ENCODE measurements at places on chromosomes 13 and 19.

DNA sequence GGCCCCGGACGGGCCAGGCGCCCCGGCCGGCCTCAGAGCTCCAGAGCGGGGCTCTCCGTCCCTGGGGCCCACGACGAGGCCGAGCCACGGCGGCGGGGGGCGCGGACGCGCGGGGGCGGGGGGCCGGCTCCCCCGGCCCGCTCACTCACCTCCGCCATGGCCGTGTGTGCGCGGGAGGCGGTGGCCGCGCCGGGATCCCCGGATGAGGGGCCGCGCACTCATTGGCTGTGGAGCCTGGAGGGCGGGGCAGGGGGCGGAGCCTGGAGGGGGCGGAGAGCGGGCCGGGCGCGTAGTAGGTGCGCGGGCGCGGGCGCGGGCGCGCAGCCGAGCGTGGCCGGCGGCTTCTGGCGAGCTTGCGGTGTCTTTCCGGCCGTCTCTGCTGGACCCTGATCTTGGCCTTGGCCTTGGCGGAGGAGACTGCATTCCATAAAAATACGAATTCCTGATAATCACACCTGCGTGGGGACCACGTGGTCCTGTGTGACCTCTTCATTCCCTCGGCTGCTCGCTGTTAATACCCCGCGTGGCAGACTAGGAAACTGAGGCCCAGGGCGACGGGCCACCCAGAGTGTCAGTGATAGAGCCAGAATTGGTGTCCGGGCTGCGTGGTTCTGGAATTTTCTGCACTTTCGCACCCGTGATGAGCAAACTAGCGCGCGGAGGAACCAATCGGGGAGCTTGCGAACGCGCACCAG lies at the start of gene MIER2:
TSS of gene MIER2 (minus strand) at position 172 of the 695 bp plus-strand sequence. CDS start at position 158, 14 bp downstream.
- peak; percentile 60 for DNase-seq

DNA sequence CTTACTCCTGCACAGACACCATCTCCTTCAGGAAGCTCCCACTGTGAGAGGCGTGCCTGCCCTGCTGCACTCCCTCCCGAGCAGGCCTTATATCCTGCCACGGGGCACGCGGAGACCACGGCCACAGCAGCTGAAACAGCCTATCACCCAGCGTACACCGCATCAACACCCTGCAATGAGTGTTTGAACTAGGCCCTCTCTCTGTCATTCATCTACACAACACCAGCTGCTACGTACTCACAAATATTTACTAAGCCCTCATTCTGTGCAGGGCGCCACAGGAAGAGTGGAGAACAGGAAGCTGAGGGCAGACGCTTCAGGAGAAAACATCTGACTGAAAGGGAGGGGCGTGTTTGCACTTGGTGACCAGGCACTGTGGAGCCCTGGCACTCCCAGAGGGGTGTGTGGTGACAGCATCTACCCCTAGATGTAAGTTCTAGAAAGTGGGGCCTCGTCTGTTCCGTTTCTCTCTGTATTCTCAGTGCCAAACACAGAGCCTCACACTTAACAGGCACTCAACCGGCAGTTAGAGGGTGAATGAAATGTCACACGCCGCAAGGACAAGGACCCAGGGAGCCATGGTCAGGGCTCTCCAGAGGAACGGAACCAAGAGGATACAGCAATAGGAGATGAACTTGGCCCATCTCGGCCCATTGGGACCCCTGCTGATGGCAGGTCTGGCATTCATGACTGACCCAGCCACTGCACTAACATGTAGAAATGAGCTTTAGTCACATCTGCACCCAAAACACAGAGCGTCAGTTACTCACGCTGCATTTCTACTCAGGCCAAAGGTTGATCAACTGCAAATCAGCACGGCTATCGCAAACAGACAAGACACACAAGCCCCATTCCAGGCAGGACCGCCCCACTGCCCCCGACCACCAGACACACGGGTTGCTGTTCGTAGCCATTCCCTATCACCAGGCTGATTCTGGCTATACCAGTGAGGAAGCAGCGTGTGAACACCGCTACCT lies 15.7 kb downstream of the RANBP3 start:
- no peak for DNase-seq

GRCh38 chr13:26222520-26223046 lies 469 bp upstream of the RNF6 start:
- no peak for DNase-seq

- no peak for DNase-seq
Measured at GRCh38 chr19:32876236-32876918, 6.8 kb upstream of the SLC7A9 start.

DNA sequence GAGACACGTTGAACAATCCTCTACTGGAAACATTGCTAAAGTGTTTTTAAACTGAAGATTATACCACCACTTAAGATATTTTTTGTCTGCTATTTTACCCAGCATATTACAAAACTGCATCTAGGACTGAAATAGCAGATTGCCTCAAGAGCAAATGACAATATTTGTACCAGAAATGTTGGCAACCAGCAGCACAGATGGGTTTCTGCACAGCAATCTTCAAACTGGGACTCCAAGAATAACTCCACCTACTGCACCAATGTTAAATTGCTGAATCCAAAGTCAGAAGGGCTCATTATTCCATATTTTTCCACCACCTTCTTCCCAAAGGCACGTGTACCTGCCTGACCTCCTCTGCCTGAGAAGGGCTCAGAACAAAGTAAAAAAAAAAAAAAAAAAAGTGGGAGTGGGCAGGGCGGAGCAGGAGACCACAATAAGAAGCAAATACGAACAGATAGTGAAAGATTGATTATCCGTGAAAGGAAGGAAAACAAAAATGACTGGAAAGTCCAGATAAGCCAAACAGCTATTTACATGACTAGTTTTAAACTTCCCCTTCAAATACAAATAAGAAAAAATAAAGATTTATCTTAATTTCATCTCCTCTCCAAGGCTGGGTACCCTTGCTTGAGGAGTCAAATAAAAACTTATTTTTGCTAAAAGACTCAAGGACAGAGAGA lies 79.4 kb downstream of the FOXO1 start:
- no peak for DNase-seq

DNA sequence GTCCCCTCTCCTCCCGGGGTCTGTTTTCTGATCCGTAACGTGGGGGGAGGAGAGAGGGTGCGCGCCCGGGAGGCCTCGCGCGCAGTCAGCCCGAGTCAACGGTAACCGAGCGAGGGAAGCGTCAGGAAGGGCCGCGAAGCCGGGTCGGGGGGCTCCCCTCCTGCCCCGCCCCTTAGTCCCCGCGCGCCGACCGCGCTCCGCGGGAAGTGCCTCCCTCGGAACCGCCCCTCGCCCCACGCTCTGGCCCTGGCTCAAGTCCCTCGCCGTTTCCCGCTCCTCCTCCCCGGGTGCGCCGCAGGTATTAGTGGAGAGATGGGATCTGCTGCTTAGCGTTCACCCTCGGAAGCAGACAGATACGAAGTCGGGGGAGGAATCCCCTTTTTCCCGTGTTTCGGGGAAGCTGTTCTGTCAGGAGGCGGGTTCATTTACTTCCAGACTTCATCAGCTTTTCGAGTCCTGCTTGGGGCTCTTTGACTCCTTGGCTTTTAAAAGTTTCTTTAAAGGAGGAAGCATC lies 770 bp downstream of the HNRNPM start:
- DNase-seq = no peak

- no peak for DNase-seq
Measured at GRCh38 chr19:51250786-51251467, at the start of gene SIGLECL1. SIGLECL1 (plus strand) TSS chr19:51251080; CDS start chr19:51264073, 12,993 bp downstream.

DNA sequence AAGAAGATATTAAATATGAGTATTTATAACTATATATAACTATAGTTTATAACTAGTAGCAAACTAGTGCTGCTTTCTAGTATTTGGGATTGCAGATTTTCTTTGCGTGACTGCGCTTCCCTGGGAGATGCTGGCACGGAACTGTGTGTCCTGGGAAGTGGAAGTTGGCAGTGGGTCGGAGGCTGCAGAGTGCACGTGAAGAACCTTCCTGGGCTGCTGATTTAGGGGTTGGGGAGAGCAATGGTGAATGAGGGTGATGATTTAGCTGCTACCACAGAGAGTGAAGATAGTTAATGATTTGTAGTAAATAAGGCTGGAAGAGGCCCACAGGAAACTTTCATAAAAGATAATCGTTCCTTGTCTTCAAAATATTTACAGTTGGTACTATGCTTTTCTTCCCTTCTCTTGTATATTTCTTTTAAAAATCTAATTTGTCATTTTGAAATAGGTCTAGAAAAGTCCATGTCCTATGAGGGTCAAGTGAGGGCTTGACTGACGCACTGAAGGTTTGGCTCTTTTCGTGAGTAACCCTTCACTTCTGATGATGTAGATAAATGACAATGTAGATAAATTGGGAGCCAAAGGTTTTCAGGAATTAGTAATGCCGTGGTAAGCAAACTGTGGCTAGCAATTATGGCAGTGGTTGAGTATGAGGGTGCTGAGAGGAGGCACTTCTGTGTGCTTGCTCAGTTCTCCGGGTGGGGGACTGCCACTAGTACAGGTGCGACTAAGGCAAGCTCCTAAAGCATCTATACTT lies 3.0 kb upstream of the NAA16 start:
- DNase-seq = no peak

DNA sequence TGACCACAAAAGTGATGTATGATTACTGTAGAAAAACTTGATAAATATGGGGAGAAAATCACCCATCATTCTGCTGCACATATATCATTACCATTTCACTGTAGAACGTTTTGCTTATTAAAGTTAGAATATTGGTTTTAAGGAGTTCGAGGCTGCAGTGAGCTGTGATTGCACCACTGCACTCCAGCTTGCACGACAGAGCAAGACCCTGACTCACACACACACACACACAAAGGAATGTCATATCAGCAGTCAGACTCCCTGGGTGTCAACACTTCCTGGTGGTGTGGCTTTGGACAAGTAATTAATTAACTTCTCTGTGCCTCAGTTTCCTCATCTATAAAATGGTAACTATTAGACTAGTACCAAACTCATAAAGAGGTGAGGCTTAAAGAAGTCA lies 11.3 kb upstream of the PNMA8A start:
- no peak for DNase-seq

DNA sequence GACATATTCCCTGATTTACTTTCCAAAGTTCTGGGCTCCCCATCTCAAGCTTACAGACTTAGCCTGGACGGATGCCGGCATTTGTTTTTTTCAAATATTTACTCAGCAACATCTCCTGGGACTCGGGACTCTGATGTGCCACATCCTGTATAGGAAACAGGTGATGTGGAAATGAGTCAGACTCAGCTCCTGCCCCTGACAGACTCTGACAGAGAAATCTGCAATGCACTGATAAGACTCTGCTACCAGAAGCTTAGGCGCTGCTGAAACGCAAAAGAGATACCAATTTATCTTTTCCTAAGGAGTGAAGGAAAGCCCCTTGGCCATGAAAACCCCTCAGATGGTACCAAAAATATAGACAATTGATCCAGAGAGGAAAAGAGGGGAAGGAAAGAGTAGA lies 16.2 kb downstream of the LAIR2 start:
- no peak for DNase-seq

GRCh38 chr13:24267274-24267673 lies 42.1 kb upstream of the C1QTNF9 start:
- DNase-seq = no peak

- DNase-seq = no peak
Measured at GRCh38 chr13:27151798-27152599, 19.6 kb downstream of the USP12 start.

DNA sequence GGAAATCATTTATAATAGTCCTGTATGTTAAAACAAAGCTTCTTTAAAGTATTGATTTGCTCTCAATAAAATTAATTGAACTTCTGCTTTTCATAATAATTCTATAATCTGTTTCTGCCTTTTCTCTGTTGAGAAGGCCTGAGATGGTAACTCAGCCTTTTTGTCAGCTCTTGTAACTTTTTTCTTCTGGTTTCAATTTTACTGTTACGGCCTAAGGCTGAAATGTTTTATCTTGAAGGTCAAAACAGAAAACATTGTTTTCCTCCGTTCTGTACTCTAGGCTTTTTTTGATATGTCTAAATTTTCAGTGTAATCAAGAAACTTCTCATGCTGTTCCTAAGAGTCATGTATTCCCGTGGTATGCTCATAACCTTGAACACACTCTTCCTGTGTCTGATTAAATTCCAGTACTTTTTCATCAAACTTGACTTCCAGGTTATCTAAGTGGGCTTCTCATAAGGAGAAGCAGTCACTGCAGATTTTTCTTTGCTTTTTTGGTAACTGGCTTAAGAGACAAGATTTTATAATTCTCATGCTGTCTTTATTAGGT lies 7.6 kb upstream of the NAXD start:
- DNase-seq = no peak

DNA sequence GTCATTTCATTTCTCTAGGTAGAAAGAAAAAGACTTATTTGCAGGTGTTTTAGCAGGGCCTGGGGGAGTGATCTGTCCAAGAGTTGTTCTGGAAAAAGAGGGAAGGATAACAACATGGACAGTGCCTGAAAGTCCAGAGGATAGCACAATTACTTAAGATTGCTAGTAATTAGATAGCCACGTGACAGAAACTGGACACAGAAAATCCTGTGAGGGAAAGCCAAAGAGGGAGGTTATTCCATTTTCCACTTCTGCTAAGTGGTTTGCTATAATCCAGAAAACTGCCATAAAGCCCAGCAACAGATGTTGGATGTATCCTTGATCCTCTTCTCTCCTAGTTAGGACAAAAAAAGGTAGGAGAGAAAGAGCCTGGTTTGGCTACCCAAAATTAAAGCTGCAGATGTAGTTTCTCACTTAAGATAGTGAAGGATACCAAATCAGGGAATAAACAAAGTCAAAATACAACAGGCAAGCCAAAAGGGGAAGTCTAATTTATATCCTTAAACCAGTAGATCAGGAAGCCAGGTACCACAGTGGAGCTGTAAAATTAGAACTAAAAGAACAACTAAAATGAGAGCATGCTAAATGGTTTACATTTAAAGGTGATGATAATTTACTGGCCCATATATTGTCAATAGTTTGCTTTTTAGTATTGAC lies 140.2 kb downstream of the VWA8 start:
- DNase-seq = no peak

DNA sequence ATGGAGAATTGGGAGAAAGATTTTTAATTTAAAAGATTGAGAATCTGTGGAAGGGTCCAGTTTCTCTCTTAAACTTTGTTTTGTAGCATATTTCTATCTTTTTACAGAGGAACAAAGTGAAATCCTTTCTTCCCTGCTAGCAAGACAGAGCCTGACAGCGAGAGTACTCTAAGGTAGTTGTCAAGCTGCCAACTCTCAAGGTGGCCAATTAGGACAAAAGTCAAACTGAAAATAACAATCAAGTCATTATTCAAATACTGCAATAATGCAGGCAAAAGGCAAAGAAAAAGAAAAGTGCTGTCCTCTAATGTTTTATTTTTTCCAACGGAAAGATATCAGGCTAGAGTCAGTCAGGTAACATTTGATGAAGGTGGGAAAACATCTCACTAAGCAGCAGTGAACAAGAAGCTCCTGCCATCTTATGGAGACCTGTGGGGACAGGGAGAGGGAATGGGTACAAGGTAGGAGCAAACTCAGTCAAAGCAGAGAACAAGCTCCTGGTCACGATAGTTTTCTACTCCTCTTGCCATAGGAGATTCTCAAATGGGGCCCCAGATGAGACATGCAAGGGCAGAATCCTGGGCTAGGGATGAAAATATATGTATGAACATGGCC lies 801.9 kb upstream of the SLITRK1 start:
- no peak for DNase-seq

- DNase-seq = no peak
Measured at GRCh38 chr13:26771796-26772195, 11.2 kb upstream of the GPR12 start.

DNA sequence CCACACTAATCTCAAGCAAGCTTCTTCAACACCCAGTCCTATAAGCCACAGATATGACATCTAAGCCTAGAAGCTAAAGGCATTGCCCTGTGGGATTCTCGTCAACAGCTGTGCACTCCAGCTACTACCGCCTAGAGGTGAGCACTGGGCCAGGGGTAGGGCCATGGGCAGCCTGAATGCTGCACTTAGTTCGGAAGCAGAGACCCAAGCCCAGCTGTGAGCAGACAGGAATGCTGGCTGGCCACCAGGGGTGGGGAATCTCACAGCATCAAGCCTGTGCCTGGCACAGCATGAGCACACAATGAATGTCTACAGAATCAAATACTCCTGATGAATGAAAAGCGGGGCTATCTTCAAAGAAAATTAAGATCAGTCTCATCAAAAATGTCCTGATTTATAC lies 167.5 kb upstream of the UBL3 start:
- no peak for DNase-seq

All from fibroblast of skin of left quadriceps (primary cell).